DND-41 (cell line): ENCODE measurements at places on chromosomes 3 and 15.

- DNase-seq: no peak
- H3K36me3 ChIP-seq: no peaks in the 10 kb centered on the region
- H3K4me1 ChIP-seq: no peaks in the 10 kb centered on the region
These were observed 20.5 kb upstream of the OR5H1 start for GRCh38 chr3:98109807-98110549.

- H3K27me3 ChIP-seq: no peaks in the 10 kb centered on the region
- H3K4me3 ChIP-seq: no peak overlapping the region
- no peaks in the 10 kb centered on the region for H3K36me3 ChIP-seq
- H3K27ac ChIP-seq: no peak overlapping the region
- no peaks in the 10 kb centered on the region for H3K4me1 ChIP-seq
These were observed 54.0 kb upstream of the BBX start for GRCh38 chr3:107468782-107469181.

GRCh38 chr15:74489518-74490338 lies 28.8 kb upstream of the UBL7 start:
- H3K4me3 ChIP-seq: peak overlapping the region; percentile 54
- H3K4me1 ChIP-seq: peaks cover 22% of the 10 kb centered on the region
- H3K36me3 ChIP-seq: no peaks in the 10 kb centered on the region
- no peaks in the 10 kb centered on the region for H3K27me3 ChIP-seq

DNA sequence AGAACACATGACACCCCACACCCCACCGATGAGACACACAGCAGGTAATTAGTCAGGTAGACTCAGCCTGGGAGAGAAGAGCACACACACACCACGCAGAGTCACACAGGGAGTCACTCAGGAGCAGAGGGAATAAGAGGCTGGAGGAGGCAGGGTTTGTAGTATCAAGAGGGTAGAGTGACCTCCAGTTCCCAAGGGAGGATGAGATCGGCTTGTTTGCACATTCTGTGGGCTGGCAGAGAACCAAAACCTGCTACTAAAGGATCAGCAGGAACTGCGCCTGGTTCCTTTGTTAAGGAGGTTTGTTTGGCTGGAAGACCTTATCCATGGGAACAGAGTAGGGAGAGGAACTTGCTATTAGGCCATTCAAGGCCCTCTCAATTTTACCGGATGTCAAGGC lies 281.4 kb upstream of the SLCO3A1 start:
- no peak overlapping the region for H3K27ac ChIP-seq
- no peaks in the 10 kb centered on the region for H3K4me1 ChIP-seq
- no peaks in the 10 kb centered on the region for H3K27me3 ChIP-seq

DNA sequence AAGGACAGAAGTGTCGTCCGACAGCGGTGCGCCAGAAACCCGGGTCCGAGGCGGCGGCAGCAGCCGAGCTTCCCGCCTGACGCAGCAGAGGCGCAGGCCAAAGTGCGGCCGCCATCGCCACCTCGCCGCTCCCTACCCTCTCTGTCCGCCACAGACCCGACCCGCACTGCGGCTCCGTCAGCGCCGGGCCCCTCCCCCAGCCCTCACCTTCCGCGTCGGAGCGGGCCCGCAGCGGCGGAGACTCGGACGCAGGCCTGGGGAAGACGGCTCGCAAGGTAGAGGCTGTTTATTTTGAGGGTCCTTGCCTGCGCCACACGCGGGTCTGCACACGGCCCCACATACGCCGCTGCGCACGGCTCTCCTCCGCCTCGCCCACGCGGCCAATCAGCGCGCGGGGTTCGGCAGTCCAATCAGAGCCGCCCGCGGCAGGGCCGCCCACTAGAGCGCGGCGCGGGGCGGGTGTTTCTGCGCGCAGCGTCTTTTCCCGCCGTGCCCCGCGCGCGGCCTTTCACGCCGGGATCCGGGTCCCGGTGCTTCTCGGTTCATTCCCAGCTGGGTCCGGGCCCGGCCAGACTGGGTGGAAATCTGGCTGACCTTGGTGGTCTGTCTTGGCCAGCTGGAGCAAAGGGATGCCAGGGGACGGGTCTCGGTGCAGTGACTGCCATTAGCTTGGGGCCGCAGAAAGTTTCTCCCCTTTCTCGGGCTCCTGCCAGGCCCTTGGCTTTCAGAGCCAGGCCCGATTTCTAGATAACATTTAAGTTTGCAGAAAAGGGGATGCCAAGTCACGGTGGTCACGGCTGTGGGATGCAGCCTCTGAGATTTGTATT lies at the start of gene CNBP:
Gene CNBP, minus strand, starts transcription at position 328 of the 827 bp plus-strand sequence. CDS start 12,139 bp downstream, outside the sequence.
- peaks cover 53% of the 10 kb centered on the region for H3K4me1 ChIP-seq
- peak within 1 kb of the TSS; percentile 67 for H3K4me3 ChIP-seq
- H3K36me3 ChIP-seq: peaks cover 39% of the 10 kb centered on the region
- H3K27me3 ChIP-seq: no peaks in the 10 kb centered on the region
- DNase-seq: peak; percentile 93
- peak within 1 kb of the TSS; percentile 97 for H3K27ac ChIP-seq

GRCh38 chr3:184696697-184697096 lies 15.2 kb downstream of the MAGEF1 start:
- no peaks in the 10 kb centered on the region for H3K27me3 ChIP-seq
- no peaks in the 10 kb centered on the region for H3K36me3 ChIP-seq
- no peak overlapping the region for H3K27ac ChIP-seq
- DNase-seq: no peak
- no peaks in the 10 kb centered on the region for H3K4me1 ChIP-seq
- no peak overlapping the region for H3K4me3 ChIP-seq

DNA sequence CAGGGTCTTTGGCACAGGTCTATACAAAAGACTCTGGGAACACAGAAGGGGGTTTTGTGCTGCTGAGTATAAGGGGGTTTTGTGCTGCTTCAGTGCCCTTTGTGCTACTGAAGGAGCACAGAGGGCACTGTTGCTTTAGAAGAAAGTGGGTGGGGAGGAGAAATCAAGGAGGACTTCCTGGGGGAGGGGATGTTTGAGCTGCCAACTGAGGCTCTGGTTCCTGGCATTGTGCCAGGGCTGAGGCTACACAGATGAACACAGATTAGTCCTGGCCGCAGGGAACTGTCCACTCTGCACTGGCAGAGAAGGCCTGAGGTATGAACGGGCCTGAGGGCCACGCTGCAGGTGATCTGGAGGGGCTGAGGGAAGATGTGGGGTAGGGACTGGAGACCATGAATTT lies 32.2 kb upstream of the SEC13 start:
- no peak for DNase-seq
- no peaks in the 10 kb centered on the region for H3K4me1 ChIP-seq

DNA sequence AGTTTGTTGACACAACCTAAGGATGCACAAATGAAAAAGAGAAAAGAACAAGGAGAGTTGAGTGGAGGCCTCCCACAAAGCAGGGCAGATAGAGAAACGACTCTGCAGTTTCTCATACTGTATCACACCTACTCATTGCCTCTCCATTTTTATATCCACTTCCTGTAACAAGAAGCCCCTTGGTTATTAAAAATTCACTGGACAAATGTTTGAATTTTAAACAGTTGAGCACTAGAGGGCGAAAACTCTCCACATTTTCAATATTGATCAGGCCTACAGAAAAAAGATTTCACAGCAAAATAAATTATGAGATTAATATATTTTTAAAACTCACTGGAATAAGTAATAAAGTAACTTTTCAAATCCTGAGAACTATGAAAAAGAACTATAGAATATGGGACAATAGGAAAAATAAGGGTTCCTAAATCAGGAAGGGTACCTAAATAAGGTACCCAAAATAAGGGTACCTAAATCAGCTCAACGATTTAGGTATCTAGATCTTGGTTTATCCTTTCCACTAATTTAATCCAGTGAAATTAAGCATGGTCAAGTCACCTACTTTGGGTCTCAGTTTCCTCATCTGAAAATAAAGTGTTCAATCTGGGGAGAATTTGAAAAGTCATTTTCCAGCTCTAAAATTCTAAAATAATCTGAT lies 47.0 kb upstream of the PPIB start:
- H3K27me3 ChIP-seq: no peaks in the 10 kb centered on the region
- H3K4me1 ChIP-seq: peaks cover 18% of the 10 kb centered on the region
- no peak overlapping the region for H3K4me3 ChIP-seq
- H3K27ac ChIP-seq: no peak overlapping the region
- DNase-seq: no peak
- peaks cover 19% of the 10 kb centered on the region; the same call in 1 of the 2 replicates for H3K36me3 ChIP-seq

DNA sequence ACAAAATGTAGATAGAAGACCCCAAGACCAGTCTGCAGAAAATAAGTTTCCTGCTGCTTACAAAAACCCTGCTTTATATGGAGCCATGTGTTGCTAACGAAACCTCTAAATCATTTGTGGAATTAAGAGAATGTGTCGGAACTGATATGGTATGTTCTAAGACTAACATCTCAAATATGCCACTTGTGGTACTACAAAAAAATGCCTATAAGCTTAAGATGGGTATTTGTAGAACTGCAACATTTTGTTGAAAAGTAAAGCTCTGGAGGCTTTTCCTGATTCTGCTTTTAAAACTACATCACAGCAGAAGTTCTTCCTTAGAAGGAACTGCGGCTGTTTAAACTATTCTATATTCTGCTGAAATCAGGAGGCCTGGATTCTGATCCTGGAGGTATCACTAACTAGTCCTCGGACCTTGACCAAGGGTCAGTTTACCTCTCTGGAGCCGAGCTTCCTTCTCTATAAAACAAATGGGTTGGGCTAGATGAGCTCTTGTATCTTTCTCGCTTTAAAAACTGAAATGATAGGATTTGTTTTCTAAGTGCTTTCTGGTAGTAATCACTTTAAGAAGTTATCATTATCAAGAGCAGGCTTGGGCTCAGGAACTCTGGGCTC lies 74.9 kb downstream of the RAD18 start:
- DNase-seq: no peak
- no peak overlapping the region for H3K27ac ChIP-seq
- H3K27me3 ChIP-seq: no peaks in the 10 kb centered on the region
- peaks cover 86% of the 10 kb centered on the region for H3K36me3 ChIP-seq

DNA sequence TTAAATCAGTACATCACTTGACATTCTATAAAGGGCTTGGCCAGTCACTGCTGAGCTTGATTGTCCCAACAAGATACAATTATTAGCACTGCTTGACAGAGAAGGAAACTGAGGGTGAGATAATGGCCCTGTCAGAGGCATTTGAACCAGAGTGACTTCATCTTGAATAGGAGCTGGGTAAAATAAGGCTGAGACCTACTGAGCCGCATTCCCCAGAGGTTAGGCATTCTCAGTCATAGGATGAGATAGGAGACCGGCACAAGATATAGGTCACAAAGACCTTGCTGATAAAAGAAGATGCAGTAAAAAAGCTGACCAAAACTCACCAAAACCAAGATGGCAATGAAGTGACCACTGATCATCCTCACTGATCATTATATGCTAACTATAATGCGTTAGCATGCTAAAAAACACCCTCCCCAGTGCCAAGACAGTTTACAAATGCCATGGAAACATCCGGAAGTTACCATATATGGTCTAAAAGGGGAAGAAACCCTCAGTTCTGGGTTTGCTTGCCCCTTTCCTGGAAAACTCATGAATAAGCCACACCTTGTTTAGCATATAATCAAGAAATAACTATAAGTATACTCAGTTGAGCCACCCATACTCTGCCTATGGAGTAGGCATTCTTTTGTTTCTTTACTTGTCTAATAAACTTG lies 239.1 kb upstream of the SETMAR start:
- H3K36me3 ChIP-seq: no peaks in the 10 kb centered on the region
- H3K27me3 ChIP-seq: no peaks in the 10 kb centered on the region
- no peak for DNase-seq
- H3K27ac ChIP-seq: no peak overlapping the region
- H3K4me3 ChIP-seq: no peak overlapping the region

DNA sequence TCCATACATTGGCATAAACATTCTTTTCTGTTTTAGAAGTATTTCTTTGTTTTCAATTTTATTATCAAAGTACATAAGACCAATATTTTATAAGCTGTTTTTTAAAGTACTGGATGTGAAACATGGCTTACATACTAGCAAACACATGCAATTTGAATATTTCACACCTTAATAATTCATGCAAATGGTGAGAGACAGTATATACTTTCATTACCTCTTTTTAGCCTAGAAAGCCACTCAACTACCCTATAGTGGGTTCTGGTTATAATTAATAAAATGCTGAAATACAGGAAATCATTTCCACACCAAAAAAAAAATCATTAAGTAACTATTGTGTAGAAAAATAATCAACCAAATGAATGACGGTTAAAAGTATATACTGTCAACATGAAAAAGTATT lies 38.5 kb upstream of the MELTF start:
- H3K36me3 ChIP-seq: peaks cover 25% of the 10 kb centered on the region
- no peak overlapping the region for H3K27ac ChIP-seq
- no peaks in the 10 kb centered on the region for H3K27me3 ChIP-seq
- DNase-seq: no peak
- no peaks in the 10 kb centered on the region for H3K4me1 ChIP-seq

DNA sequence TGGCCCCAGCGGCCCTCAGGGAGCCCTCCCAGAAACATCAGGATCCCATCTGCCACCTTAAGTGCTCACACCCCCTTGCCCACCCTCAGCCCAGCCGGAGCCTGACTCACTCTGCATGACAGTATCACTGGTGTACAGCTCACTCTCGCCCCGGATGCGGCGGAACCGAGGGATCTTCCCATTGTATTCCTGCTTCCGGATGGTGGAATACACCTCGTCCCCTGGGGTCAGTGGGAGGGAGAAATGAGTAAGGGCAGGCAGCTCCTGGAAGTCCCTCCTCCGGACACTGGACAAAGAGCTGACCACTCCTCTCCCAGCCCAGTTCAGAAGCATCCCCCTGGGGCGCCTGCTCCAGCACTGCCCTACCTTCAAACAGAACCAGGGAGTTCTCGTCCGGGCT lies 16.5 kb downstream of the SEMA7A start:
- H3K27ac ChIP-seq: no peak overlapping the region
- H3K4me3 ChIP-seq: no peak overlapping the region
- H3K36me3 ChIP-seq: peaks cover 48% of the 10 kb centered on the region
- H3K4me1 ChIP-seq: peaks cover 17% of the 10 kb centered on the region
- no peak for DNase-seq
- H3K27me3 ChIP-seq: no peaks in the 10 kb centered on the region

DNA sequence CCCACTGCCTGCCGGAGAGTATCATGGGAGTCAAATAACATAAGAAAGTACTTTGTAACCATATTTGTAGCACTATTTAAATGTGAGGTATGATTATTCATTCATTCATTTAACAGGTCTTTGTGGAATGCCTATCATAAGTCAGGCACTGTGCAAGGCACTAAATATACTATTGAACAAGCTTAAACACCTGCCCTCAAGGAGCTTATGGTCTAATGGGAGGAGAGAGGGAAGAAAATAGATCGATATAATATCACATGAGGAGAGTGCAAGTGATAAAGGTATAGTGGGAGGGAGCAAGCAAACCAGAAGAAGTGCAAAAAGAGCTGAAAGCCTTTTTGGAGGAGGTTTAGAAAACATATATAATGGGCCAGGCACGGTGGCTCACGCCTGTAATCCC lies 3.3 kb upstream of the HERC1 start:
- H3K27ac ChIP-seq: no peak overlapping the region
- peaks cover 3% of the 10 kb centered on the region for H3K27me3 ChIP-seq
- no peak for DNase-seq
- no peaks in the 10 kb centered on the region for H3K36me3 ChIP-seq

DNA sequence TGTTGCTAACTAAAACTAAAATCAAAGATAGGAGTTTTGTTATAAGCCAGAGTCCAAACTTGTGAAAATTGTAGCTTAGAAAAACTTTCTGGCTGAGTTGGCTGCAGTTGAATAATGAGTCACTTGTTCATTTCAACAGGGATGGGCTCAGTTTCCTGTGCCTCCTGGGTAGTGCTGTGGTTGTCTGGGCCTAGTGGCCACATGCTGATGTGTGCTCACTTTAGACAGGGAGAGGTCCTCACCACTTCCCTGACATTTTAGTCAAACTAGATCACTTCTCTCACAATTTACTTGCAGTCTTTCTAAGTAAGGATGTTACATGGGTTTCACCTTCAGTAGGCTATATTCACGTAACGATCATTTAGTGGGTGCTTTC lies 6.3 kb upstream of the UBE2Q2 start:
- peak; percentile 19 for DNase-seq
- H3K4me3 ChIP-seq: no peak overlapping the region
- H3K36me3 ChIP-seq: no peaks in the 10 kb centered on the region
- H3K27me3 ChIP-seq: peaks cover 3% of the 10 kb centered on the region
- H3K27ac ChIP-seq: no peak overlapping the region
